RWPE1 (cell line): ENCODE measurements at places on chromosomes 2 and 18.

DNA sequence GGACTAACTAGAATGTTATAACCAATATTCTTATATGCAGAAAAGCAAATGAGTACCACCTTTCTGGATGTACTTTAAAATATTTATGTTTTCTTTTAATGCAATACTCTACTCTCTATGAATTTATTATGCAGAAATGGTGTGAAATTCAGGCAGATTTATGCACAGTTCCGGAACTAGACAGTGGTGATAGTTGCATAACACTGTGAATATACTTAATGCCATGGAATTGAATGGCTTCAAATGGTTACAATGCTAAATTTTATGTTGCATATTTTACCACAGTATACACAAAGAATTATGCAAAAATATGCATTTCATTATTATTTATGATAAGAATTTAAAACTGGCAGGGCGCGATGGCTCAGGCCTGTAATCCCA is 287.8 kb upstream of the FN1 start:
- DNase-seq = no peak

DNA sequence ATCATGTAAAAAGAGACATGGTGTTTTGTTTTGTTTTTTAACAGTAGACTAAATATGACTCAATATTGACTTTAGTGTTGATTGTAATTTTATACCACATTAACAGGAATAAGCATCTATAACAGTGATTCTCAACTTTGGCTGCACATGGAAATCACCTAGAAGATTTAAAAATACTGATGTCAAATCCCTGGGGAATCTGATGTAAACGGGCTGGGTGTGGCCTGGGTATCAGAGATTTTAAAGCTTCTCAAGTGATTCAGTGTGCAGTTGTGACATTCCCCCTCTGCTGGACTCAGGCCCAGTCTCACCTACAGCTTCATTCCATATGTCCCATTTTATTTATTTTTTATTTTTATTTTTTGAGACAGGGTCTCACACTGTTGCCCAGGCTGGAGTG is 82.8 kb upstream of the ATP8B1 start:
- DNase-seq = no peak

DNA sequence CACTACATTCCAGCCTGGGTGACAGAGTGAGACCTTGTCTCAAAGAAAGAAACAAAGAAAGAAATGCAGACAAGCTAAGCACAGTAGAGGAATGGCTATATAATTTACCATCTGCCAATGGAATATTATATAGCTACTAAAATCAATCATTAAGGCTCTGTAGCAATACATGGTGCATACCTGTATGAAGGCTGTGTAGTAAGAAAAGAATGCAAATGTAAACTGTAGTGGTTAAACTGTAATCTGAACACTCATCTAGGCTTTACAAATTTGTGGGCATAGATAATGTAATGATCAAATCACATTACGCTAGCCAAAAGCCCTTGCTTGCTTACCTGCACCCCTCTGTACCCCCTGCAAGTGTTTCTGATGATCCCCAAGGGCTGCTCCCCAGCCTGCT is 230.9 kb downstream of the LTBP1 start:
- no peak for DNase-seq

GRCh38 chr2:60844105-60844504 is 37.3 kb upstream of the REL start:
- DNase-seq = no peak

DNA sequence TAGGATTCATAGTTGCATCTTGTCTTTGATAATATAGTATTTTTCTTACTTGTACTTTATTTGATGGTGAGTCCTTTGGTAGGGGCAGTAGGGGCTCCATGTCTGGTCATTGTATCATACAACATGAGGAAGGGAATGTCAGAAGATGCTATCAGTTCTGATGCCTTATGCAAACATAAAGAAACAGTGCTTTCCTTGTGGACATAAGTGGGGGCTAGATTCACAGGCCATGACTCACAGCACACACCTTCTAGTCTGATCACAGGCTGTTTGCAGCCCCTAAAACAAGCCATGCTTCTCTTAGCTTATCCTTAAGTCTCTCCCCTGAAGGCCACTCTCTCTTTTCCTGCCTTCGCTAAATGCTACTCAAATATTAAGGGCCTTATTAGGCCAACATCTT is 10.7 kb upstream of the SLC14A1 start:
- no peak for DNase-seq

DNA sequence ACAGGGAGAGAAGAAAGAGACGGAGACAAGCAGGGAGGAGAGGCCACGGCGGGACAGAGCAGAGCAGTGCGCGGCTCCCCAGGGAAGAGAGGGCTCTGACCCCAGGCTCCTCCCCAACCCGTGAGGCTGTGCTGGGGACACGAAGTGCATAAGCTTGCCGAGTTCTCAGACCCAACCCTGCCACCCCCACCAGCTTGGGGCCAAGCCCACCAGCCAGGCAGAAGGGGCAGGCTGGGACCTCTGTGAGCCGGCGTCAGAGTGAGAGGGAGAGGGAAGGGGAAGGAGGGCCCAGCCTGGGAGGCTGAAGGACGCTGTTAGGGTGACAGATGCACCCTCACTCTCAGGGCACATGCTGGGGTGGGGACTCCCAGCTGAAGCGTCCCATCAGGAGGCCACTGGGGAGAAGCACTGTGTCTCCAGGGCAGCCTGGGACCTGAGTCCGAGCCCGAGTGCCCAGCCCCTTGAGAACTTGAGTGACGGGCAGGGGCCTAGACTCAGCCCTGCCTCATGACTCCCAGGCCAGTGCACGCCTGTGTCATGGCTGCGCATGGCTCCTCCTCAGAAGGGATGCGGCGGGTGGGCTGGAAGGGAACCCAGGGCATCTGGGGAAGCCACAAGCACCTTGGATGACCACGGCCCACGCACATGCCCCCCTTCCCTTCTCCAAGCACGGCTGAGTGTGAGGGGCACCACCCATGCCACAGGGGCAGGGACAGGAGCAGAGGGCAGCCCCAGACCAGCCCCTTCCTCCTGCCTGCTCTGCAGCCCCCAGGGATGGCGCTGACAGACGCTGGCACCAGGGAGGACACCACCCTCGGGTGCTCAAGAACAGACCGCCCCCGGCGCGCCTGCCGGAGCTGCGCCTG is 31.0 kb downstream of the MTERF4 start:
- no peak for DNase-seq

GRCh38 chr2:208252716-208253492 is 2.0 kb downstream of the IDH1 start:
- DNase-seq = no peak

DNA sequence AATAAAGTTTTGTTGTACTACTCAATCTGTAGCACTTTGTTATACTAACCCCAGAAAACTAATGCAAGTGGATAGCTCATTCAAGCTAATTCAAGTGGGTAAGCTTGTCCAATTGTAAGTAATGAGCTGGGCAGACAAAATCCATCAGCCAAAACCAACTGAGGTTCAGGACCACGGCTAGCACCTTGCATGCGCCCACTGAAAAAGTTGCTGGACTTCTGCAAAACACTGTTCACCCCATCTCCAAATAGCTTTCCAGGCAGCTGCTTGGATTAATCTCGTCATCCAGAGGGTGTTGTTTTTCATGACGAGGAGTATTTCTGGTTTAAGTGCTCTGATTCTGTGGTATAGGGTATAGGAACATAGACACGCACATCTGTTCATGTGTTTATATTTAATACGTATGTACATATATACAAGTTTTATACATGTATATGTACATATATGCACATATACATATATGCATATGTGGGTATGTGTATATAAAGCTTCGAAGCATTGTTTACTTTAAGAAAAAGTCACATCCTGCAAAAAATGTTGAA is 307.5 kb downstream of the GALR1 start:
- no peak for DNase-seq

DNA sequence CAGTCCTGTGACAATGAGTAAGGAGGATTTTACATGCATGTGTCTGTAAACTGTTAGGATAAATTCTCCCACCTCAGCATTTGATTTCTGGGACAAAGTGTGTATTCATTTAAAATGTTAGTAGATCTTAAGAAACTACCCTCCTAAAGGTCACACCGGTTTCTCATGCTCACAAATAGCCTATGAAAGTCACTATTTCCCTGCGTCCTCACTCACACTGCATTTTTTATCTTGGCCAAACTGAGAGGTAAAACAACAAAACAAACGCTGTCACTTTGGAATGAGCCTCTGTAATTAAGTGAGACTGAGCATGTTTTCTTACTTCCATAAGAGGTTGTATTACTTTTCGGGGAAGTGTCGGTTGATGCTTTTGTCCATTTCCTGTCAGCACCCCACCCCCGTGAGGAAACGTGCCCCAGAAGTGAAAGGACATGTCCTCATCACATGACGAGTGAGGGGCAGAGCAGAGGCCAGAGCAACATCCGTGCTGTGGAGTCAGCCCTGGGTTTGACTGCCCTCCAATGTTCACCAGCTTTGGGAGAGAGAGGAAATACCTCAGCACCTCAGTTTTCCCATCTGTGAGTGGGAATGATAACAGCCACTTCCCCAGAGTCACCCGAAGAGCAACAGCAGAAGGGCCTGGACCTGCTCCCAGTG is 3.1 kb downstream of the GYPC start:
- DNase-seq = no peak

DNA sequence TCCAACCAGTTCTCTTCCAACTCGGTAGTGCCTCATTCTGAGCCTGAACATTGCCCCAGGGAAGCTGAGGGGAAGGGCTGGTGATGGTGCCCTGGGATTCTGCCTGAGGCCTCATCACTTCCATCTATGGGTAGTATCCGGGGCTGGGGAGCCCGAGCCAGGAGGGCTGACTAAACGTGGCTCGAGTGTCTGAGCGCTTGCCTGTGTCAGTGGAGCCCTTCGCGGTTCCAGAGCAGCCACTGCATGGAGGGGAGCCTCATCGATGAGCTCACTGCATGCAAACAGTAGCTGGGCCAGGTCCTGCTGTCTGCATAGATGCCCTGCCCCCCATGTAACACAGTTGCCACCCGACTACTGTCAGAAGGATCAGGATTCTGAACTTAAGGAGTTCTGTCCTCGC is 129.3 kb downstream of the GLI2 start:
- no peak for DNase-seq

- no peak for DNase-seq
Observed at GRCh38 chr2:136131961-136132824, 14.2 kb upstream of the CXCR4 start.

DNA sequence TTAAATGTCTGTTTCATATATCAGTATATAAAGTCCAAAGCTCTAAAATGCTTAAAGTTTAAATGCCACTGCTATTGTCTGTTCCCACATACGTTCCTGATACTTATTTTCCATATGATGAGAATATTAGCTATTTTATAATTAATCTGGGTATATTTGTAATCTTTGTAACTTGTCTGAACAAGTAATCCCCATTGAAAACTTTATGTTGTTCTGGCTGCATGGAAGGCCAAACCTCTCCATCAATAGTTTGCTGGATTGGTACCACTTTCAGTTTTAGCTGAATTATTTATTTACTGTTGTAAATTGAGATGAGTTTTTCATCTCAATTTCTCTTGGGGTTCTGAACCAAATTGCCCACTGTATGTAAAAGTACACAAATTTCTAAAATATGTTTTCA is 1.5 kb downstream of the MBD5 start:
- DNase-seq = no peak

DNA sequence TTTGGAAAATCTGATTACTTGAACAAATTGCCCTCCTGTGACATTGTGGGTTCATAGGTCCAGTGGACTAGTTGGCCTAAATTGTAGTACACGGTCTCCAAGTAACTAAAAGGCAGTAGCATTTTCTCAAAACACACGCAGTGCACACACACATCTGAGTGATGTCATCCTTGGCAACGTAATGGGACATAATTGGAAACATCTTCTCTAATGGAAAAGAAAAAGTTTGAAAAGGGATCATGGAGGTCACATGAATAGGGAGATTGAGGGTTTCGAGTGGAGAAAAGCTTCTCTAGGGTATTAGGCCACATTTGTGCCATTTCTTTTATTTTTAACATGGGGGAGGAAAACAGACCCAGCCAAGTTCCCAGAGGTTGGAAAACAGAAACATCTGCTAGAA is 93.3 kb downstream of the MAP4K4 start:
- no peak for DNase-seq

DNA sequence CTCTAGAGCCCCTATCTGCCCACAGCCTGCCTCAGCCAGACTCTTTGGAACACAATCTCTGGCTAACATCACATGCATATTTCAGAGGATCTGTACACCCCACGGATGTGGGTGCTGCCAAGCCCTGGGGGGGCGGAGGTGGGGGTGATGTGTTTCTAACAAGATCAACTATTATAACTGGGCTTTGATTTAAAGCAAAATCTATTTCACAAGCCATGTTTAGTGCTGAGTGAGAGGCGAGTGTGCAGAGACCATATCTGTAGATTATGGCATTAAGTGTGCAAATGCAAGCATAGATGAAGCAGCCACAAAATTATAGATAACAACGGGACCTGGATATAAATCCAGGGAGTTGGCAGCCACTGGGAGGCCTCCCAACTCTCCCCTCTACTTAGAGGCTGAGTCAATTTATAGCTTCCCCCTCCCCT is 135.8 kb upstream of the SMAD2 start:
- DNase-seq = no peak

DNA sequence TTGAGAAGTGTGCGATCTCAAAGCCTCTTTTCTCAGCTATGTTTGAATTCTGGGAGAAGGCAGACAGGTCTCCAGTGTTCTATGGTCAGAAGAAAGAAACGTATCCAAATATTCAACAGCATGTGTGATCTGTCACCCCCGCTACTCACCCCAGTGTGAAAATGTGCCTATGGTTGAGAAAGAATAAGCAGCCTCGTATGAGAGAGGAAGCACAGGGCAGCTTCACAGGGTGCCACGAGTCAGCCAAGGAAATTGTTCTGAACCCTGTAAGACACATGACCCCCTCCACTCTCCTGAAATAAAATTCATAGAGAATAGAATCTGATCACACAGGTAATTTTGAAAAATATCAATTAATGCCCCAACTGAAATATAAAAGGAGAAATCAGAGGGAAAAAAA is 8.0 kb upstream of the SF3B1 start:
- DNase-seq = no peak
